GM12891 (cell line): ENCODE measurements at places on chromosomes 1 and 21.

GRCh38 chr1:158053276-158053675 is 59.8 kb downstream of the KIRREL1 start:
- no peak for DNase-seq

GRCh38 chr1:2284932-2285331 is 56.8 kb downstream of the SKI start:
- DNase-seq = no peak

GRCh38 chr1:246373828-246374569 is 133.1 kb downstream of the SMYD3 start:
- DNase-seq = no peak

DNA sequence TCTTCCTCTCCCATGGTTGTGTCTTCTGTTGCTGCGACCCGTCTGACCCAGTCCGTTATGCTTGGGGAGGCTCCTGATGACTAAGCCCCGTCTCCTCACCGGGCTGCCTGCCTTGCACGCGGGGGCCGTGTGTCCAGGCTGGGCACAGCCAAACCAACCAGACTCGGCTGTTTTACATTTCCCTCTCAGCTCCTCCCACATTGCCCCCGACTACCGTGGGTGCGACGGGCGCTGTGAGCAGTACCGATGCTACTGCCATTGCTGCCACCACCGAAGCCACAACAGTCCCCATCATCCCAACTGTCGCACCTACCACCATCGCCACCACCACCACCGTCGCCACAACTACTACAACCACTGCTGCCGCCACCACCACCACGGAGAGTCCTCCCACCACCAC is 46.0 kb upstream of the CNTN2 start:
- no peak for DNase-seq

DNA sequence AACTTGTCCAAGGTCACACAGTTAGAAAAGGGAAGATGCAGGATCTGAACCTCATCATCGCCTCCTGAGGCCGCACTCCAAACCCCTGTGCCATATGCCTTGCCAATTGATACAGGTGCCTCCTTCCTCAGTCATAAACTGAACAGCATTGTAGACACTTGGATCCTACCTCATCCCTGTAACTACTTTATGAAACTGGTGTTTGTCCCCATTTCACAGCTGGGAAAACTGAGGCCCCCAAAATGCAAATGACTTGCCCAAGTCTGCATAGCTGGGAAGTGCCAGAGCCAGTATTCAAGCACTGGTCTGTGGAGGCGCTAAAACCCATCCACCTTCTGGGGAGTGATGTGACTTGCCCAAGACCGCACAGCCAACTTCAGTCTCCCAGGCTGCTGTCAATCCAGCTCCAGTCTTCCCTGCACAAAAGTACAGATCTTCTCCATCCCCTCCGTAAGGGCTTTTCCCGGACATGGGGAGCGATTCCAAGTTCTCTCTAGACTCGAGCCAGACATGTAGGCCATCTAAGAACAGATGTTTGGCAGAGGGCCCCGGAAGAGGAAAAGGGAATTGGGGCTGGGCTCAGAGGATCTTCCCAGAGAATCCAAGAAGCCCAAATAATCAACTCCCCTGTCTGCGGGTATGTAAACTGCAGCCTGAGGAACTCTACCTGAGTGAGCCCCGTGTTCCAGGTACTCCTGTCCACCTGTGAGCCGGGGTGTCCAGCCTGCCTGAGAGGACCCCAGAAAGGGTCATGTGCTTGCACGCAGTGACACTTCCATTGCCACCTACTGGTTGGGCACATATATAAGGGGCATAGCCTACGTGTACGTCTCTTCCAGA is 60.5 kb downstream of the SYT2 start:
- DNase-seq = no peak

DNA sequence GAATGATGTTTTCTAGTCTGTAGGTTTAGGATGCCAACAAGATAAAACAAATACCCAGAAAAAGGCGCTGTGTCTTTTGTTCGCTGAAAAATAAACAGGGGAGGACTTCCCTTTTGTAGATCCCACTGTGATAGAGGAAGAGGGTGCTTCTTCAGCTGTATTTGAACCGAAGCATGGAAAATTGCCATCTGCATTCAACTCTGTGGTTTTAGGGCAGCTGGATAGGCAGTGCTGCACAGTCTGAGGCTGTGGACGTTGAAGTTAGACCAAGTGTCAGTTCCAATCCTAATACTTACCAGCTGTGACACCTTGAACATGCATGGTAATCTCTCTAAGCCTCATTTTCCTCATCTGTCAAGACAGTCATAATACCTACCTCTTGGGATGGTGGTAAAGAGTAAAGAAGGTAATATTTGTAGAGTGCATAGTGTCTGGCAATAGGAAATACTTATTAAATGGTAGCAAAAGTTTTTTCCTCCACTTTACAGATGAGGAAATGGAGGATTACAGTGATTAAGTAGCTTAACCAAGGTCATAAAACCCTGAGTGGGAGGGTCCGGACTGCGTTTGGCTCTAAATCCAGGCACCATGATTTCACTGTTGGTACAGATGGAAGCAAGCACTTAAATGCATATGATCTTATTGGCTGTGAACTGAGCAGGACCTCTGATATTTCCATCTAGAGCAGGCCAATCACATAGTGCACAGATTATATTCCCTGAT is 48.5 kb downstream of the UTP25 start:
- no peak for DNase-seq

DNA sequence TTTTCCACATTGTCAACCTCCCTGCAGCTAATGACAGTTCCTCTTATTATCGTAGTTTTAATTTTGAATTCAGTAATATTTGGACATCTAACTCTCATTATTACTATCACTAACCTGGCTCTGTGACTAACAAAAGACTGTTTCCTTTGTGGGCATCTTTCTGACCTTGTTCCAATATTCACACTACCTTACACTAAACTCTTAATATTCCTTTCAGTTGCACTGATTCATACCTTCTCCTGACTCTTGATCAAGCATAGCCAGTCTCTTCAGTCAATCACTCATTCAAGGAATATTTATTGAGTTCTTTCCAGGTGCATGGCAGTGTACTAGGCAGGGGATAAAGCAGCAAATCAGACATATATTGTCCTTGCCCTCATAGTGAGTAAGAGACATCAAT is 7.8 kb upstream of the CTNNBIP1 start:
- no peak for DNase-seq
